ENCODE measurements at places on chromosomes 11 and 22.

- DNase-seq, result no peak
Observed at GRCh38 chr11:13944911-13945425, 17.6 kb upstream of the SPON1 start.

- DNase-seq, result no peak
Observed at GRCh38 chr22:22681221-22681739, 36.9 kb downstream of the GGTLC2 start.

DNA sequence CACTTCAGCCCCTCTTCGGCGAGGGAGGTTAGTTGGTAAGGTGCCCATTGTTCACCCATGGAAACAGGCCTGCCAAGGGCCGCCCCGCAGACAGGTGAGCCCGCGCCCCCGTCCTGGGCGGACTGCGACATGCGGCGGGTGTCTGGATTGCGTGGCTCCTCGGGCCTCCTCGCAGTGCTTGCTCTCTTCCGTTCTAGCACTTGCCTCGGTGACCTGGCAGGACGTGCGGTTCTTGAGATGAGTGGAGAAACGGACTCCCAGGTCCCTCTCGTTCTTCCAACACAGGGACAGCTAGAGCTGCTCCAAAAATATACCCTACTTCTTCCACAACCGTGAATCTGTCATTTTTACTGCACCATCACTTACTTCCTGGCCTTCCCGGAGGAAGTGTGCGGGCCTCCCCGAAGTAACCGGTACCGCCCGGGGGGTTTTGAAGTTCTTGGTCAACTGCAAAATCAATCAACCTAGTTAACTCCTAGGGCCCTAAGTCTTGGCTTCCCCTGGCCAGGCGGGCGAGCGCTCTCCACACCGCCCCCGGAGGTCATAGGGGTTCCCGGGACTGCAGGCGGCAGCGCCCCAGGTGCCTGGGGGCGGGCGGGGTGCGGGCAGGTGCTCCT lies 745 bp upstream of the ZBTB44 start:
- peak; percentile 16 for DNase-seq

DNA sequence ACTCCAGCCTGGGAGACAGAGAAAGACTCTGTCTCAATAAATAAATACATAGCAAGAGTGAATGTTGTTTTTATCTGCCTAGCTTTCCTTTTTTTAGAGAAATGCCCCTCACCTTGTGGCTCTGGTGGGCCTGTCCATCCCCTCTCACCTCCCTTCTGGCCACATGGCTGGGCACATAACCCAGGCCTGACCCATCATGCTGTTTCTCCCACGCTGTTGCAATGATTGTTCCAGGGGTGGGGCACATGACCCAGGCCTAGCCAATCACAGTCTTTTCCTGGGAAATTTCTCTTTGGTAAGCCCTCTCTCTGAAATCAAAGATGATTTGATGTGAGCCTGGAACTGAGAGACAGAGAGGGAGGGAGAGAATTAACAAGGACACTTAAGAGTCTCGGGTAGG lies 5.5 kb upstream of the CYTH4 start:
- no peak for DNase-seq

DNA sequence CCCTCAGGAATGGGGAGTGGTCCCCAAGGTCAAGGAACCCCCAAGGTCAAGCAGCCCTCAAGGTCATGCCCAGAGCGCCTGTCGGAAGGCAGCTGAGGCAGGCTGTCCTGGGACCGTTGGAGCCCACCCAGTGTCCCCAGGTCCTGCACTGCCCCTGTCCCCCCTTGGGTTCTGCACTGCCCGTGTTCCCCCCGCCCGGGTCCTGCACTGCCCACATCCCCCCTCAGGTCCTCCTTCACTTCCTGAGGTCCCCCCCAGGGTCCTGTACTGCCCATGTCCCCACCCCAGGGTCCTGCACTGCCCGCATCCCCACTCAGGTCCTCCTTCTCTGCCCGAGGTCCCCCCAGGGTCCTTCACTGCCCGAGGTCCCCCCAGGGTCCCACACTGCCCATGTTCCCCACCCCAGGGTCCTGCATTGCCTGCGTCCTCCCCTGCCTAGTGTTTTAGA lies 1073.0 kb downstream of the BRD1 start:
- DNase-seq, result no peak

Measured in nephron progenitor cell (in vitro differentiated cells).